ENCODE measurements at places on chromosomes 4 and X.

DNA sequence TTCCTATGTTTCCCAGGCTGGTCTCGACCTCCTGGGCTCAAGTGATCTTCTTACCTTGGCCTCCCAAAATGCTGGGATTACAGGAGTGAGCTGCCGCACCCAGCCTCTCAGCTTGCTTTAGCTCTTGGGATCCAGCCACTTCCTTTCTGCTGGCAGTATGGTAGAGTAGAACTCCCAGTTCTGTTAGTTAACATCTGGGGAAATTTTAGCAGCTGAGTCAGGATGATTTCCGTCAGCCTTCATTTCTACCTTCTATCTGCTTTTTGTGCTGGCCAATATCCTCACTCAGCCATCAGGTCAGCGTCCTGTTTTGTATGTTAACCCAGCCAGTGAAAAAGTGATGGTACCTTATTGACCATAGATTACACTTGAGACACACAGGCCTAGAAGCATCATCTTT, 59.3 kb upstream of the GPC4 start:
- no peak for DNase-seq

GRCh38 chrX:108122748-108123147, 31.2 kb downstream of the ATG4A start:
- no peak for DNase-seq

DNA sequence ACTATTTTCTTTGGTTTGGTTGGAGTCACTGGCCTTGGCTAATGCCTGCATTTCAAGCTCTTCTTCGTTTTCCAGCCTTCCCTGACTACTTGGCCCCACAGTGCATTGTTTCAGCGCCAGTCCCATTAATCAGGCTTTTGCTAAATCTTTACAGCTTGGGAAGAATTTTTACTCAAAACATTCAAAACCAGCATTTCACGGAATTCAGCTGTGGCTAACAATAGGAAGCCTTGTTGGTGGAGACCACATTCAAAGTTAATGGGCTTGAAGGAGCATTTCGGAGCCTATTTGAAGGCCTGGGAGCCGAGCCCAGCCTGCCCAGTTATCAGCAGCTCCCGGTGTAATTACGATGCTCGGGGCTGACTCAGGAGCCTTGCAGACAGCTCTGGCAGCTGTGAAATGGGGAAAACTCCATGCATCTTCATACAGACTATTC, 30.8 kb upstream of the VCX2 start:
- no peak for DNase-seq

- peak; percentile 77 for DNase-seq
Measured at GRCh38 chr4:39825741-39826231, 127.8 kb downstream of the UBE2K start.

DNA sequence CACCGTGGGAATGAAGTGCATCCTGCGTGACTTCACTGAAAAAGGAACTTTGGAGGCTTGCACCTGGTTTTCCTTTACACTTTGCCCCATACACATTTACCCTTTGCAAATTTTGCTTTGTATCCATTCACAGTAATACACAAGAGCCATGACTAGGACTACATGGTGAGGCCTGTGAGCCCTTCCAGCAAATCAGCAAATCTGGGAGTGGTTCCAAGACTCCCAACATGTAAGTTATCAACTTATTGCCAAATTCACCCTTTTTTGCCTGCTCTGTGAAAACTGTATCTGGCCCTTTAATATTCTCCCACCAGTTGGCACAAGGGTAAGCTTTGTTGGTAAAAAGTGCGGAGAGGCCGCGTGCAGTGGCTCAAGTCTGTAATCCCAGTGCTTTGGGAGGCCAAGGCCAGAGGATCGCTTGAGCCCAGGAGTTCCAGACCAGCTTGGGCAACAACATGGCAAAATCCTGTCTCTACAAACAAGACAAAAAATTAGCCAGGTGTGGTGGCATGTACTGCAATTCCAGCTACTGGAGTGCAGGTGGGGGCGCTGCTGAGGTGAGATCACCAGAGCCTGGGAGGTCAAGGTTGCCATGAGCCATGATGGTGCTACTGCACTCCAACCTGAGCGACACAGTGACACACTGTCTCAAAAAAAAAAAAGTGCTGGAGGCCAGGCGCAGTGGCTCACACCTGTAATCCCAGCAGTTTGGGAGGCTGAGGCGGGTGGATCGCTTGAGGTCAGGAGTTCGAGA, 5.0 kb downstream of the PRMT9 start:
- no peak for DNase-seq

DNA sequence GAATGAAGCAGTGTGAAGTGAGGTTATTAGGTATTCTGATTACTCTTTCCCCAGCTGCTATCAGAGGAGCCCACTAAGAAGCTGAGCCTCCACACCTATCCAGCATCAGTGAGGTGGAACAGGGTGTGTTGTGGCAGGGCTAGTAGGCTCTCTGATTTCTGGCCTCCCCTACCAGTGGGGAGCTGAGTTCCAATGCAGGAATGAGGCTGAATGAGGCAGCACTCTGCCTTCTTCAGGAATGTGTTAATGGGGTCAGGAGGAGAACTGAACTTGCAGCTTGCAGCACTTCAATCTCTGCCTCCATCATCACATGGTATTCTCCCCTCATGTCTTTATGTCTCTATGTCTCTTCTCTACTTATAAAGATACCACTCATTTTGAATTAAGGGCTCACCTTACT, 26.9 kb downstream of the SOX3 start:
- DNase-seq = no peak

DNA sequence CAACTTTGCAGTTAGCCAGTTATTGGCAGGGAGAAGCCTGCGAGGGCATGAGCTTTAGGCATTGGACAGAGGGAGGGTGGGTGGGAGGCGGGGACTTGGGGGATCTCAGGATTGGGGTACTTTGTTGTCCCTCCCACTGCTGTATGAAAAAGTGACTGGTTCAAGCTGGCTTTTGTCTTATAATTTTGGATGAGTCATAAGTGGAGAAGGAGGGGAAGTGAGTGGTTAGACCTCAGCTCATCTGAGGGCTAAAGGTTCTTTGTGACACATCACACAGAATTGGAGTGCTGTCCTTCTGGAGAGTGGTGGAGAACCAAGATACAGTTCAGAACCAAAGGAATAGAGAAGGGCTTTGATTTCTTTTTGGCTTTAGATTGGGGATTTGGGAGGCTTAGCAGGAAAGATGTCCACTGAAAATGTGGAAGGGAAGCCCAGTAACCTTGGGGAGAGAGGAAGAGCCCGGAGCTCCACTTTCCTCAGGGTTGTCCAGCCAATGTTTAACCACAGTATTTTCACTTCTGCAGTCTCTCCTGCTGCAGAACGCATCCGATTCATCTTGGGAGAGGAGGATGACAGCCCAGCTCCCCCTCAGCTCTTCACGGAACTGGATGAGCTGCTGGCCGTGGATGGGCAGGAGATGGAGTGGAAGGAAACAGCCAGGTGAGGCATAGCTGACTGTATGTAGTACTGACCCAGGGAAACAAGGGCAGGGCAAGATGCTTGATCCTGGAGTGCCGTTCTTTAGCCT, at the start of gene SLC4A4:
TSS of gene SLC4A4 (plus strand) at position 175 of the 748 bp plus-strand sequence.
- DNase-seq = peak; percentile 85

DNA sequence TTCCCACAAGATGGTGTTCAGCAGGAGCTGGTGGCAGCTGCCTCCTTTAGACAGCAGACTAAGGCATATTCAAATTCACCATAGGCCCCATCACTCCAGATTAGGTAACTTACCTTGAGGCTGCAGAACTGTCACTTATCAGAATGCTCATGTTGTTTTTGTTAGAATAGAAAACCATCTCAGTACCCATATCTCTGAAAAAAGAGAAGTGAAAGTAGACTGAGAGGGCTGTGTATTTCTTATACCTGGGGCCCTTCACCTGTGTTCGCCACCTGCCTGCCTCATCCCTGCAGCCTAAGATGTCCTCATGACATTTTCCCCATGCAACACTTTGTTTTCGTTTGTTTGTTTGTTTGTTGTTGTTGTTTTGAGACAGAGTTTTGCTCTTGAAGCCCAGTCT, 32.9 kb upstream of the SPRY1 start:
- no peak for DNase-seq

DNA sequence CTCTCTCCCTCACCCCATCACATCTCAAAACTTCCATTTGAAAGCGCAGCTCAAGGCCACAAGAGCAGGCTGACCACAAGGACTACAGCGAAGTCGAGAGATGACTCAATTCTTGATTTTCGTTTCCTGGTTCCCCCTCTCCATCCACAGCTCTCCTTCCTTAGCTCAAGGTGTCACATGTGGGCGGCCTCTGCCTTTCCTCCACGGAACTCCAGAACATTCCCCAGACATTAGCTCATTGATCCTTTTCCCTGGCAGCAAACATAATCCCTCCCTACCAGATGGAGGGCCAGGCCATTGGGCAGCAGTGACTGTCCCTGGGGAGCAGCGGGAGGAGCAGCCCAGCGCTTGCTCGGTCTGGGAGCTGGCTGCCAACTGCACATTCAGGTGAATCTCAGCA, 56.3 kb downstream of the CCDC149 start:
- DNase-seq = no peak

GRCh38 chrX:94053575-94053974, 379.6 kb downstream of the FAM133A start:
- no peak for DNase-seq

- DNase-seq = no peak
Measured at GRCh38 chrX:47093248-47093647, 15.0 kb downstream of the RGN start.

- no peak for DNase-seq
Measured at GRCh38 chr4:94724016-94724790, 33.6 kb upstream of the BMPR1B start.

DNA sequence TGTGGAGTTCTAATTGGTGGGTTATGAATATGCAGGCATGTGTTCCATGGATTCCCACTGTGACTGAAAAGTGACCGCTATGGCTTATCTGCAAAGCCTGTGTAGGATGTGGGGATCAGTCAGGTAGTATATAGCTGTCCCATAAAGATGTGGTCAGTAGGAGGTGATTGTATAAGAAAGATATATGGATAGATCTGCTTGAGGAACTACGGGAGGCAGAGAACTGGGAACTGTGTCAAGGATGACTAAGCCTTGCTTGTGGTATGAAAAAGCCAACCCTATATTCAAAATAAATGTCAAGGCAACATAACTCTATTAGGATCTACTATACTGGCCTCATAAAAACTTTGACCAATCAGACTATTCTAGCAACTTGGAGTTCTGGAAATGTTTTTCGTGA, 185.2 kb downstream of the KLHL4 start:
- DNase-seq = no peak

- DNase-seq = no peak
Measured at GRCh38 chrX:11438380-11438723, 145.1 kb downstream of the AMELX start.

DNA sequence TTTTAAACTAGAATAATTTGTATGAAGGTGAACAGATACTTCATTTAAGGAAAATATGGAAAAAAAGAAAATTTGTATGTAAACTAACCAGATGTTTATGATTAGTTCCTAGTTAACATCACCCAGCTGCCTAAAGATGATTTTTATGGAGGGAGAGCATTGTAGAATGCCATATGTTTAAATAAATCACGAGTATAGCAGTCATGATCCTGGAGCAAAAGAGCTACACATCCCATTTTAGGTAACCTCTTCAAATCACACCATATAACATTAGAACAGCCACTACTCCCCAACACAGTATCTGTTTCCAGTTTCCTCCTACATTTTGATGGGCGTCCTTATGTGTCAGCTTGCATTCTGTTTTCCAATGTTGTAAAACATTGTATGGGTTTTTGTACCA, 571.9 kb upstream of the FAM241A start:
- no peak for DNase-seq

DNA sequence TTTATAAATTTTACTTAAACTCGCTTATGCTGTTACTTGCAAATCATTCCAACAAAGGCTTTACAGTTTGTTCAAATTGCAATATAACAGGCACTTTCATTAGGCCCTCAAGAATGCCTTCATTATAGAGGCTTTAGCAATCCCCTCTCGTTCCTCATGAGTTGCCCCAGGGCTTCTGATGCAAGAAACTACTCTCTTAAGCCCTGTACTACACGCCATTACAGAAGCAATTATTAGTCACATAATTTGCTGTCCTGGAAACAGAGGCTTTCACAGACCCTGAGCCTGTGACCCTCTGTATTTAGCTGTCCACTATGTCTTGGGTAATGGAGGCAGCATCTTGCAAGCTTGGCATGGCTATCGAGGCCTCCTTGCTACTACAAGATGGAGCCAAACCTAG, 965.9 kb upstream of the DIAPH2 start:
- no peak for DNase-seq

- no peak for DNase-seq
Measured at GRCh38 chr4:71713611-71714203, 70.2 kb downstream of the GC start.

DNA sequence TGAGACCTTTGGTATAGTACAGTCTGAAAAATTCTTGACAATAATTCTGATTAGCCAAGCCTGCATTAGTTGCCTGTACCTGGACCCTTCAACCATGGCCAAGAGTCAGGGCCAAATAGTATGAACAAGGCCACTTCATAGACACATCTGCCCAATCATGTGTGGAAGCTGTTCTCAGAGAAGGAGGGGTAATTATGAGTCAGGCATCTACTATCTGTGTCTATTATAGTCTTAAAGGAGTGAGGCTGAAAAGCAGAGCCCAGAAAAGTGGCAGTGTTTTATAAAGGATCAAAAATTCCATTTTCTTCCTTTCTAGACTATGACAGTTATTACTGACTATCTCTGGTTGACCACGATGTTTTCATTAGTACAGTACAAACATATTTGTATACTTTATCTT, 5.0 kb upstream of the ADGRL3 start:
- DNase-seq = no peak

DNA sequence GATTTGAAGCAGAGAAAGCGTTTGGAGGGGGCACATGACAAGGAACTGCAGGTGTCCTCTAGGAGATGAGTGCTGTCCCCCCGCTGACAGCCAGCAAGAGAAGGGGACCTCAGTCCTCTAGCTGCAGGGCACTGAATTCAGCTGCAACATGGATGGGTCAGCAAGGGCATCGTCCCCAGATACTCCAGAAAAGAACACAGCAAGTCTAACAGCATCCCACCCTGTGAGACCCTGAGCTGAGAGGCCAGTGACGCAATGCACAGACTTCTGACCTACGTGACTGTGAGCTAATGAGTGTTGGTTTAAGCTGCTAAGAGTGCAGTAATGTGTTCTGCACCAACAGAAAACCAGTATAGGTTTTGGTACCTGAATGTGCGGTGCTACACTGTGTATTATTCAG, 11.6 kb upstream of the CENPVL2 start:
- DNase-seq = no peak

DNA sequence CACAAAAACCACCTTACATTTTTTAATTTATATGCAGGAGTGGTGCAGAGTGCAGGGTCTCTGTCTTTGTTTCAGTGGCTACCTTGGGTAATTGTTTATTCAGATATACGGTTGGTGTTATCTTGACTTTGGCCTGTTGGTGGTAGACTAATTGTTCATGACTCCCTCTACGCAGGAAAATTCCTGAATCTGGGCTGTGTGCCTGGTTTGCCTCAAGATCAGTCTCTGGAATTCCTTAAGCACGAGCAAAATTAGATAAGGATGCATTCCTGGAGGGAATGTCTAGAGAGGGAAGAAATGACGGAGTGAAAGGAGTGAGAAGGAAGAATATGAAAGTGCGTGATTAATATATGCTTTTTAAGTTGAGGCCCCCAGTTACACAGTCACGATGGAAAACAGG, 576.9 kb upstream of the PCDH10 start:
- DNase-seq = no peak
